NCI-H526 treated with DMSO at 0.1 percent for 48 hours (cell line): ENCODE measurements at places on chromosomes 2 and 18.
A peak's percentile ranks its signal among the peaks of the same experiment; 100 is the strongest.

- no peak for DNase-seq
These were observed 19.9 kb upstream of the SMCHD1 start for GRCh38 chr18:2635586-2635985.

DNA sequence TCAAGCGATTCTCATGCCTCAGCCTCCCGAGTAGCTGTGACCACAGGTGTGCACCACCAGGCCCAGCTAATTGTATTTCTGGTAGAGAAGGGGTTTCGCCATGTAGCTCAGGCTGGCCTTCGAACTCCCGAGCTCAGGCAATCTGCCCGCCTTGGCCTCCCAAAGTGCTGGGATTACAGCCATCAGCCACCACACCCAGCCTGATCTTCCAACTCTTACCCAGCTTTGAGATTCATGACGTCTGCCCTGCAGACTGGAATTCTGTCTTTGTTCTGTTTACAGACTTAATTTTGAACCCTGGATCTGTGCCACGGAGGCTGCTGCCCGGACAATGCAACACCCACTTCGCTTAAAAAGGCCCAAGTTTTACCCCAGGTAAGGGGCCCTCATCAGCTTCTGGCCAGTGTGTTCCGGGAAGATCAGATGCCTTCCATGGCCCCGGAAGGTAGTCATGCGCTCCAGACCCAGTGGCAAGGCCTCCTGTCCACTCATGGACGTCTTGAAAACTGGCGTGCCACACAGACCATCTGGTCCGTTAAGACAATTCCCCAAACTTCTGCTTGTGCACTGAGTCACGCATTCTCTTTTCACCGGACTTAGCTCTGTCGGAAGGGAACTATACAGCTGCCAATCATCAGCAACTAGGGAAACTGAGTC, 5.5 kb downstream of the PXDN start:
- DNase-seq = no peak

DNA sequence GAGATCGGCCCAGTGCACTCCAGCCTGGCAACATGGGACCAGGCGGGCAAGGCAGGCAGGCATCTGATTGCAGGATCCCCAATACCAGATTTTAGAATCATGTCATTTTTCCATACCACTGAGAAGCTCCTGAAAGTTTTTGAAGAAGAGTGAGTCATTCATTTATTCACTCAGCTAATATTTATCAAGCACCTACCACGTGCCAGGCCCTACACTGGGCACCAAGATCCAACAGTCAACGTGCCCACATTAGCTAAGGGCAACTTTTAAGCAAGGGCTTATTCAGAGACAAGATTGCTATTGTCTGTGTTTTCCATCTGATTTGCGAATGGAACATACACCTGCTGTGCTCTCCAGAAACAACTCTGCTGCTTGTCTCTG, 126.8 kb upstream of the LGALSL start:
- DNase-seq = no peak

- peak; percentile 11 for DNase-seq
These were observed 152.3 kb downstream of the MEIS1 start for GRCh38 chr2:66587216-66587615.

- peak; percentile 95 for DNase-seq
These were observed 4.2 kb downstream of the HOXD11 start for GRCh38 chr2:176111309-176111663.

- no peak for DNase-seq
These were observed 2.0 kb upstream of the FAM117B start for GRCh38 chr2:202632682-202633290.

DNA sequence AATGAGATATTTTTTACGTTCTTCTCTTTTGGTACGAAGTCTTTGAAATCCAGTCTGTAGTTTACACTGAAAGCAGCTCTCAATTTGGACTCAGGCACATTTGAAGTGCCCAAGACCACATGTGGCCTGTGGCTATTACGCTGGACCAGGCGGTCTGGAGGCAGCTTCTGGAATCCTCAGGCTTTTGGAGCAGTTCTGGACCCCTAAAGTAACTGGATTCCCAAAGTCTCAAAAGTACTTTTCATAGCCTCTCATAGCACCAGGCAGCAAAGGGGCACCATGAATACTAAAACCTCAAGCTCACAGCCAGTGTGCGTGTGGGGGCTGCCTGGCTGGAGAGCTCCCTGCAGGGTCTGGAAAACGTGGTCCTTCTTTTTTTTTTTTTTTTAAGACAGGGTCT, 119.0 kb downstream of the SMAD7 start:
- DNase-seq = no peak

GRCh38 chr2:204046145-204046544, 109.6 kb downstream of the ICOS start:
- DNase-seq = no peak

DNA sequence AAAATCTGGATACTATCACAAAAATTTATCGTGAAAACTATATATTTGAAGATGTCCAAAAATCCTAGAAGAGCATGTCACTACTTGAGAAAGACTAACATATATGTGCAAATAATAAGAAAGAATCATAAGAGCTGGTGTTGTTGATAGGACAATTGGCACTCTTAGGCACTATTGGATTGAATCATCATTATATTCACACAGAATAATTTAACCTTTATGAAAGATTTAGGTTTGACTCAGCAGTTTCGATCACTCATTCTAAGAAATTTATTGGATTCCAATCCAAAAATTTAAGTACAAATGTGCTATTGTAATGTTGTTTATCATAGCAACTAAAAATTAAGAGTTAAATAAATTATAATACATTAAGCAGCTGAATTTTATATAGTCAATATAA, 503.6 kb downstream of the SPAG16 start:
- DNase-seq = no peak

DNA sequence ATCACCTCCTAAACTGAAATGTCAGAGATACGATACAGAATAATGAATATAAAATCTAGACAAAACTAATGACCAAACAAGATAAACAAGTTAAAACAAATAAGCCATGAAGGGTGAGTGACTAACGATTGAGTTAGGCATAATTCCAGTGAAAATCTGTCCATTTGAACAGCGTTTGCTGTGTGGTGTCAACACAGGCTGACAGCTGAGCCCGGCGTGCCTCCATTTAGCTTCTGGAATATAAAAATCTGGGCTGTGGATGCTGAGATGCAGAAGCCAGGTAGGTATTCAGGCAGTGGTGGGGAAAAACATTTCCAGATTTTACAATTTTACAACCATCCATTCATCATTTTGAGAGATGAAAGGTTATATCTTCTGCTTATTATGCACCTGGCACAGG, 2041.4 kb upstream of the CELF4 start:
- no peak for DNase-seq

GRCh38 chr18:44700652-44701051, 20.0 kb downstream of the SETBP1 start:
- DNase-seq = no peak

GRCh38 chr2:144489315-144489916, 30.5 kb downstream of the ZEB2 start:
- DNase-seq = peak; percentile 39

DNA sequence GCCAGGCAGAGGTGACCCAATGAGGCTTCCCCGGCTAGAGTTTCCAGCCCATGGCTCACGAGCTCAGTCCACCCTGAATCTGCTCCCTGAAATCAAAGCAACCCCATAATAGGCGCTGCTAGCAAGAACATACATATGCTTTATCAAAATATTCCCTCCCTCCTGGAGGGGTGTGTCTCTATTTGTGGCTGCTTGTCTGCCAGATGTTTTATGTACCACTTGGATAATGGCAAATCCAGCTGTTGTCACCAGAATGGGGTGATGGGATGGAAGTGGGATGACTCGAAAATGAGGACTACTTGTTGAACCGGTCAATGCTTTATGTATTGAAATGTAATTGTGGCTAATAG, 152.0 kb downstream of the GALNT14 start:
- no peak for DNase-seq

DNA sequence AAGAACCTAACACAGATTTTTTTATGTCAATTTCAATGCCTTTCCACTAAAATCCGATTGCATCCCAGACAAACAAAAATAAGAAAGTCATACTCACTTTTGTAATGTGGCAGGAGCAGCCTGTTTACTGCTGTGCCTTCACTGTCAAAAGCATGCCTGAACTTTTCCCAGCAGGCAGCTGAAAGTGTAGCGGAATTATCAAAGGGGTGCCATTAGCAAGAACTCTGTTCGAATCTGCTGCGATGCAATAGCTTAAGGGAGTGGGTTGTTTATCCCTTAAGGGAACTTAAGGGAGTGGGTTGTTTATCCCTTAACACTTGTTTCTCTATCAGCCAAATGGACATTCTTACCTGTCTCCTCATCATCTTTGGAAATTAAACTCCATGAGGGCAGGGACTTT, 243.5 kb downstream of the PAX3 start:
- DNase-seq = no peak

- no peak for DNase-seq
These were observed 1.3 kb downstream of the AMMECR1L start for GRCh38 chr2:127884436-127884835.

GRCh38 chr2:204611017-204611631, 65.8 kb downstream of the PARD3B start:
- no peak for DNase-seq

DNA sequence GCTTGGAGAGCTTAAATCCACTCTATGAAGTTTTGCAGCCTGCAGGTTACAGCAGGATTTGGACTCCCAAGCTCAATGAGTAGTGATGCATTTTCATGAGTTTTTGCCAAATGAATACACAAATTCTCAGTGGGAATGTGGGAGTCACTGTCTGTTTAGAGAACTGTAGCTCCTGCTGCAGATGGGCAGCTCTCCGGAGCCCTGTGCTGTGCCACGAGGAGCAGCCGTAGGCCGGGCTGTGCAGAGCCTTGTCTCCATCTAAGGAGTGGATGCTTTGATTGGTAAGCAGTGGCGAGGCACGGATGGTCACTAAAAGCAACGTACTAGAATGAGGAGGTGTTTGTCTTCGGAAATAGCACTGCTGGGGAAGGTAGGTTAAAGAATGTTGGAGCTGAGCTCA, 96.0 kb upstream of the NFATC1 start:
- DNase-seq = no peak

- no peak for DNase-seq
These were observed 15.1 kb downstream of the TRIB2 start for GRCh38 chr2:12731701-12732280.

DNA sequence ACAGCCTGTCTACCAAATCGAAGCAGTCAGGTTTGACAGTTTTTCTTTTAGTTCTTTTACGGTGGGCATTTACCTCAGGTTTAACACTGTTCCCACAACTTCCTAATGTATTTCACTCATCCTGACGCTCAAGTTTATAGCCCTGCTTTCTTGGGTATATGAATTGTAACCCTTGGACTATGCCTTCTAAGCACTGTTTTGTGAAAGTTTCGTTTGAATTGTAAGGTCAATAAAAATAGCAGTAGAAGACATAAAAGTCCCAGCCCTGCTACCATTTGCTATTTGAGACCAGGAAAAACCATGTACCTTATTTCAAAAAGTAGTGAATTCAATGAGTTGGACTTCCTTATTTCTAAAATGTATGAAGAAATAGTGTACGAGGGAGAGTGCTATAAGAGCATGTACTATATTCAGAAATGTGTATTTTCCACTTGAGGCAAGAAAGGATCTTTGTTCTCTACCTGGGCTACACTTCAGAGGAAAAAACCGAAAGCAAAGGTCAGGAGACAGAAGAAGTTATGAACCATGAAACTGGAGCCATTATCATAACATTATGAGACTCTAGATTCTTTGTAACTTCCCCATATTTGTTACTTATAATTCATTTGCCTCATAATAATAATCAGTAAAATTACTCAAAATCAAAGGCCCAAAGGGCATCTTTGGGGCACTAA, 1.9 kb upstream of the ZC3H15 start:
- DNase-seq = no peak

DNA sequence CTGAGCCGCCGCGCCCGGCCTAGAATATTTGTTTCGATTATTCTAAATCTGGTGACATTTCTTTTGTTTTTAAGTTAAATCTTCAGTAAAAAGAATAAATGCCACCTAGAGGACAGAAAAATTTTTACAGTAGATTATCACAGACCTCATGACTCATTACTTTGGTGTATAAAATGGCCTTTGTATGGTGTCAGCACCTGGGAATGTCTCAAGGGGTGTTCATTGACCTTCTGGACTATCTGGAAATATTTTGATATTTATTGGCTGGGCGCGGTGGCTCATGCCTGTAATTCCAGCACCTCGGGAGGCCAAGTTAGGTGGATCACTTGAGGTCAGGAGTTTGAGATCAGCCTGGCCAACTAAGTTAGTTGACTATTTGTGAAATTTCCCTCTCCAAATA, 30.3 kb upstream of the SLC30A6 start:
- DNase-seq = no peak

DNA sequence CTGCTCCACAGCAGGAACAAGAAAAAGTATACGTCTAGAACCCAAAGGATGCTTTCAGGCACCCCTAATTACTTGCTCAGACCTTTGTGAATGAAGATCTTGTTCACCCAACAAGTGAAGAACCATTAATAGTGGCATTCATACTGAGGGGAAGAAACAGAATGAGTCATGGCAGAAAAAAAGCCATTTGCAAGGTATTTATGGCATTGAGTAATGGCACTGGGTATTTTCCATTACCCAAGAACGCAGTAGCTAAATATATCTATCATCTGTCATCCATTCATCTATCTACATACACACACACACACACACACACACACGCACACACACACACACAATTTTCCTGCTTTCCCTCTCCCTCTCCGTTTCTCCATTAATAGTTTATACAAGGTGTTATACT, 56.4 kb upstream of the XIRP2 start:
- no peak for DNase-seq

DNA sequence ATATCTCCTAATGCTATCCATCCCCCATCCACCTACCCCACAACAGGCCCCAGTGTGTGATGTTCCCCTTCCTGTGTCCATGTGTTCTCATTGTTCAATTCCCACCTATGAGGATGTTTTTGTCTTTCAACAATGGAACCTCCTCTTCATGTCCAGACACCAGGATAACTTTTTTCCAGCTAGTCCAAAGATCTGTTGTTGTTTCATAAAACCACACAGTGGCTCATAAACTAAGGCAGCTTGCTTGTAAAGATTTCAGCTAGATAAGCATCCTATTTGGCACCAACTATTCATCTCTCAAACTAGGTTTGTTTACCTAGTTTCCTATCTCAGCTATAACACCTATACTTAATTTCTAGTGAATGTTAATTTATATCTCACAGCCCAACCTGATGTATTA, 937.7 kb downstream of the TRIB2 start:
- DNase-seq = no peak

DNA sequence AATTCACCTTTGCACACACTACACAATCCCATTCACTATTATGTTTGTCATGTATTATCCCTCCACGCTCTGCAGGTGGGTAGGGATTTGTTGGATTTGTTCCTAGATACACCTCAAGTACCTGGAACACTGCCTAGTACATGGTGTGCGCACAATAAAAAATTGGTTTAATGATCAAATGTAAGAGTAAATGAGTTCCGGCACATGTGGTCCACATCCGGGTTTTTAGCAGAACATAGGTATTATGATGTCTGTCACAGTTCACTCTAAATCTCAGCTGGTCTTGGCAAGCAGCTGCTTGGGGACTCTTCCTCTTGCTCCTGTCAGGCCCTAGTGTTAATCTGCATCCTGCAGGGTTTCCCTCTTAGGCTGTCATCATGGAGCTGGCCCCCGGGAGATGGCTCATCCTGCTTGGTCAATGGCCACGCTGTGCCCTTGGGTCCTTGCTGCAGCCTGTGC, 21.8 kb upstream of the IL1R1 start:
- no peak for DNase-seq

GRCh38 chr2:230797515-230798495, 66.9 kb upstream of the ITM2C start:
- no peak for DNase-seq
